ENCODE measurements at places on chromosomes 2 and 18. TPM values are rescaled to one million over a fixed set of nuclear protein-coding genes. Genes with fewer than 3 reads are reported as not detected.

TOGARAM2 gene
- total RNA-seq = 0.43 TPM

NAT8 gene
- total RNA-seq = not detected

CPLX4 gene
- not detected for total RNA-seq

LAMA1 gene
- total RNA-seq = not detected

LAPTM4A gene
- total RNA-seq = 74.1 TPM

AMER3 gene
- total RNA-seq = not detected

MALT1 gene
- total RNA-seq = 56.6 TPM

AQP12A gene
- total RNA-seq = not detected

ITPRID2 gene
- 222 TPM for total RNA-seq

FKBP1B gene
- total RNA-seq = not detected

SRD5A2 gene
- not detected for total RNA-seq

ANKRD44 gene
- 11.7 TPM for total RNA-seq

CPS1 gene
- 14.9 TPM for total RNA-seq

NHEJ1 gene
- 25.5 TPM for total RNA-seq

ASXL3 gene
- total RNA-seq = not detected

YWHAQ gene
- total RNA-seq = 133 TPM

FIGLA gene
- total RNA-seq = not detected

APCDD1 gene
- total RNA-seq = 142 TPM

CYRIA gene
- total RNA-seq = 10.5 TPM

ASNSD1 gene
- total RNA-seq = 51.6 TPM

EFEMP1 gene
- total RNA-seq = 61.2 TPM

MTCL1 gene
- total RNA-seq = 27.4 TPM

RPL37A gene
- total RNA-seq = 2,609 TPM

GDF7 gene
- total RNA-seq = not detected

MEP1B gene
- total RNA-seq = 1.1 TPM

GAREM1 gene
- total RNA-seq = 18.7 TPM

RHOB gene
- total RNA-seq = 1,146 TPM

IL37 gene
- total RNA-seq = not detected

RAB6D gene
- total RNA-seq = 0.18 TPM

STK39 gene
- 29.8 TPM for total RNA-seq

SLC1A4 gene
- total RNA-seq = 30.1 TPM

REG1B gene
- total RNA-seq = not detected

CNRIP1 gene
- total RNA-seq = 107 TPM

SPDYA gene
- total RNA-seq = 0.58 TPM

RAB6C gene
- total RNA-seq = not detected

SCRN3 gene
- total RNA-seq = 21.5 TPM

ARHGAP25 gene
- 2.8 TPM for total RNA-seq

MATN3 gene
- 1.2 TPM for total RNA-seq

MROH2A gene
- not detected for total RNA-seq

DTNA gene
- 53.6 TPM for total RNA-seq

GATA6 gene
- 71.5 TPM for total RNA-seq

RAPGEF4 gene
- total RNA-seq = 23.7 TPM

NDUFB3 gene
- 27.2 TPM for total RNA-seq

KIF1A gene
- 3.9 TPM for total RNA-seq

SPC25 gene
- total RNA-seq = 2.9 TPM

GALNT3 gene
- total RNA-seq = 81.9 TPM

RHBDD1 gene
- 25.3 TPM for total RNA-seq

RFX8 gene
- not detected for total RNA-seq

SPATS2L gene
- total RNA-seq = 245 TPM

FIGN gene
- 8.9 TPM for total RNA-seq

DLX2 gene
- not detected for total RNA-seq

CCL20 gene
- total RNA-seq = 1.8 TPM

CDKL4 gene
- total RNA-seq = not detected

All from stomach (tissue), 19 donors.